ENCODE measurements at places on chromosomes 1 and 21. TPM values are rescaled to one million over a fixed set of nuclear protein-coding genes. Genes with fewer than 3 reads are reported as not detected.
A peak's percentile ranks its signal among the peaks of the same experiment; 100 is the strongest.

The LDLRAD1 gene
- total RNA-seq, result not detected

The LRRC71 gene
- total RNA-seq, result not detected

The SLC44A3 gene
- 0.77 TPM for total RNA-seq

The TLCD4 gene
- 0.89 TPM for total RNA-seq

The GPR137B gene
- 11.8 TPM for total RNA-seq

The NBPF19 gene
- 16.1 TPM for total RNA-seq

The GSTM5 gene
- 0.23 TPM for total RNA-seq

The DMRTA2 gene
- 0.18 TPM for total RNA-seq

DNA sequence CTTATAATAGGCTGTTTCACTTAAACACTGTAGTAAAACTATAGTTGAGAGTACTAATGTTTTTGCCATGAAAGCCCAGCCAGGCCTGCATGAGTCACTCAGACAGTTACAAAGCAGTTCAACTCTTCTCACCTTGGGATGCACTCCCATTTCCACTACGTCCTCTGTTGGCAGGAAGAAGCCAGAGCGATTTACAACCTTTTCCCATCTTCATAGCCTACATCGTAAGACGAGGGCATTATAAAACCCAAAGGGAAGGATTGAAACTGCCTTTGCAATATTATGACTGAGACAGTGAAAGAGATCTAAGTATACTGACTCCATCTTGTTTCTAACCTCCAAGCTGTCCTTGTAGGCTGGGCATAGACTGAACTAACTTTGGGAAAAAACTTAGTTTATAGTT, 71.8 kb upstream of the CSF1 start:
- no peak for DNase-seq
- no peaks in the 10 kb centered on the region for H3K27me3 ChIP-seq
- H3K4me1 ChIP-seq, result no peaks in the 10 kb centered on the region

DNA sequence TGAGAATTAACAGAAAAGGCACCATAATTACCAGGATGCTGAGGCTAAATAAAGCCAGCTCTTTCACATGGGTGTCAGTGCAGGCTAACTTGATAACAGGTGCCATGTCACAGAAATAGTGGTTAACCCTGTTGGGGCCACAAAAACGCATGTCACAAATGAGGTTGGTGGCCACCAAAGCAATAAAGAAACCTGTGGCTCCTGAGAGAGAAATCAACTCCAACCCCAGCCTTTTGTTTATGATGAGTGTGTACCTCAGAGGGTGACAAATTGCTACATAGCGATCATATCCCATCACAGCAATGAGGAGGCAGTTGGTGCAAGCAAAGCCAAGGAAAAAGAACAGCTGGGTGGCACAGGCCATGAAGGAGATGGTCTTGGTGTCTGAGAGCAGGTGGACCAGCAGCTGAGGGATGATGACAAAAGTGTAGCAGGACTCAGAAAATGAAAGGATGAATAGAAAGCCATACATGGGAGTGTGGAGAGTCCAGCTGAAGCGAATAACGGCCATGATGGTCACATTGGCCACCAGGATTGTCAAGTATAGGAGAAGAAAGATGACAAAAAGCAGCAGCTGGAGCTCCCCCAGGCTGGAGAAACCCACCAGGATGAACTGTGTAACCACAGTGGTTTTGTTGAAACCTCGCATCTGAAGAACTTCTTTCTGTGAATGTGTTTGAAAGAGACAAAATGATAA, at the start of gene OR10T2:
OR10T2 (minus strand) TSS at position 649 of the 697 bp plus-strand sequence; CDS start at position 649, 0 bp downstream.
- H3K4me3 ChIP-seq, result no peak within 1 kb of the TSS
- no peaks in the 10 kb centered on the region for H3K4me1 ChIP-seq
- no peaks in the 10 kb centered on the region for H3K36me3 ChIP-seq
- no peak within 1 kb of the TSS for H3K27ac ChIP-seq

- no peak for DNase-seq
- peaks cover 50% of the 10 kb centered on the region for H3K4me1 ChIP-seq
- no peak overlapping the region for H3K4me3 ChIP-seq
- peak overlapping the region; percentile 50 for H3K27ac ChIP-seq
Measured at GRCh38 chr1:153550398-153550758, 1.3 kb upstream of the S100A3 start.

- H3K36me3 ChIP-seq, result peaks cover 2% of the 10 kb centered on the region
- H3K27me3 ChIP-seq, result peaks cover 12% of the 10 kb centered on the region
- no peak overlapping the region for H3K4me3 ChIP-seq
- H3K4me1 ChIP-seq, result no peaks in the 10 kb centered on the region
Measured at GRCh38 chr1:221263831-221264767, 384.9 kb downstream of the HLX start.

DNA sequence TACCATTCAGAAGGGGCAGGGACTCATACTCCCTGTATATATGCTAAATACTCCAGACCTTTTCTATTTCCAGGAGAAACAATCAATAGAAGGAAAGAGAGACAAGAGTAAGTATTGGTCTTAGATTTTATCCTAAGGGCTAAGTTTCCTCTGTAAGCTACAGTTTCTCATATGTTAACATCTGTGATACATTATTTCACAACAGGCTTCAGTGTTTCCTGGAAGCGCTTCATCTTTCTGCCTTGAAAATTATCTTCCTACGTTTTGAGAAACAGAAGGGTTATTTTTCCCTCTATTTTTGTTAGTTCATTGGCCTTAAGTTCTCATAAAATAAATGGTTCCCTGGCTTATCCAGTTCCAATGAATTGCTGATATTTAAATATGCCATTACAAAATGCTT, 15.6 kb downstream of the FMO1 start:
- H3K4me1 ChIP-seq, result no peaks in the 10 kb centered on the region
- H3K27ac ChIP-seq, result no peak overlapping the region
- no peak for DNase-seq
- no peak overlapping the region for H3K4me3 ChIP-seq

DNA sequence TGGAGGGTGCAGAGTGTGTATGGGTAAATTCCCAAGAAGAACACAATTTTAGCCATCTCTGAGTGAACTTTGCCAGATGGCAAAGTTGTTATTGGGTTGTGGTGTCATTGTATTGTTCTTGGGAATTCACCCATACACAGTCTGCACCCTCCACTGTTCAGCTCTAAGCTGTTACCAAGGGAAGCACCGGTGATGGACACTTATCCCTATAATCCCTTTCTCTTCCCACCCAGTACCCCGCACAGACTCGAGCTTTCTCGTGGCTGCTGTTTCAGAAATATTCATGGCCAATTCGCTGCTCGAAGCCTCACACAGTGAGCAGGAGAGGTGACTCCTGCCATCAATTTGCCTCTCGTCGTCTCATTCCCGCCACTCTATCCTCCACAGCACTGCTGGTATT, 95.7 kb upstream of the PALMD start:
- H3K4me1 ChIP-seq, result no peaks in the 10 kb centered on the region
- no peak for DNase-seq
- H3K27me3 ChIP-seq, result no peaks in the 10 kb centered on the region
- no peak overlapping the region for H3K4me3 ChIP-seq
- no peaks in the 10 kb centered on the region for H3K36me3 ChIP-seq

DNA sequence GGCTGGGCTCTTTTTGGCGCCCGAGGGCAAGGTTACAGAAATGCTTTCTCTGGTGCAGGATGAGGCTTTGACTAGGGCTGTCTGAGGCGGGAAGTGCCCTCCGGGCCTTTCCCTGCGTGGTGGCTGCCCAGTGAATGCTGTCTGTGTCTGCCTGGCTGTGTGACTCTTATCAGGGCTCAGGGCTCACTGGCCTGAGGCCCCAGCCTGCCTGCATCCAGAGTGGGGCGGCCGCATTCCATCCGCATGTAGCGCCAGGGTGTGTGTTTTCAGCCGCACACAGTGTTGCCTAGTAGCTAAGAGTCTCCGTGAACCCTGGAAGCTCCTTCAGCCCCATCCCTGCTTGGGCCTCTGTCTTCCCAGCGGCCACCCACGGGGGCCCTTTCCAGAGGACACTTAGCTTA, 59.1 kb downstream of the FAAP20 start:
- peak overlapping the region; percentile 85 for H3K4me3 ChIP-seq
- H3K36me3 ChIP-seq, result no peaks in the 10 kb centered on the region
- H3K27me3 ChIP-seq, result peaks cover 17% of the 10 kb centered on the region

GRCh38 chr1:156483397-156483796, 17.2 kb downstream of the MEF2D start:
- no peak overlapping the region for H3K4me3 ChIP-seq
- H3K36me3 ChIP-seq, result peaks cover 13% of the 10 kb centered on the region
- no peak overlapping the region for H3K27ac ChIP-seq
- no peaks in the 10 kb centered on the region for H3K27me3 ChIP-seq
- peaks cover 24% of the 10 kb centered on the region for H3K4me1 ChIP-seq
- DNase-seq, result no peak

- H3K27me3 ChIP-seq, result no peaks in the 10 kb centered on the region
- DNase-seq, result no peak
- H3K4me3 ChIP-seq, result no peak overlapping the region
- no peaks in the 10 kb centered on the region for H3K36me3 ChIP-seq
- peaks cover 30% of the 10 kb centered on the region for H3K4me1 ChIP-seq
- no peak overlapping the region for H3K27ac ChIP-seq
Measured at GRCh38 chr1:28927648-28928313, 13.4 kb downstream of the EPB41 start.

DNA sequence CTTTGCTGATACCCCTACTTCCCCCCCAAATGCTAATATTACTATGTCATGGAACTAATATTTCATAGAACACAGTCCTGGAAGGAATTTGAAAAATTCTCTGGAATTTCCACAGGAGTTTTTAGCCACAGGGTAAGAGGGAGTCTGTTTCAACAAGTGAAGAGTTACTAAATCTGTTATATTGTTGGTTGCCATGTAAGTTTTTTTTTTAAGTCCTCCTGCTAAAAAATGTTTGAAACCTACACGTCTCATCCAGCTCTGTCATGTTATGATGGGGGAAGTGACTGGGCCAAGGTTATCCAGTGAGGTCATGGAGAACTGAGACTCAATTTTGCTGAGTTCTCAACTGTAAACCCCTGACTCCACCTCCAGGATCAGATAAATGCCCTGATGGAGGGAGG, 60.8 kb upstream of the USP24 start:
- no peaks in the 10 kb centered on the region for H3K27me3 ChIP-seq
- H3K36me3 ChIP-seq, result no peaks in the 10 kb centered on the region
- no peak overlapping the region for H3K27ac ChIP-seq

DNA sequence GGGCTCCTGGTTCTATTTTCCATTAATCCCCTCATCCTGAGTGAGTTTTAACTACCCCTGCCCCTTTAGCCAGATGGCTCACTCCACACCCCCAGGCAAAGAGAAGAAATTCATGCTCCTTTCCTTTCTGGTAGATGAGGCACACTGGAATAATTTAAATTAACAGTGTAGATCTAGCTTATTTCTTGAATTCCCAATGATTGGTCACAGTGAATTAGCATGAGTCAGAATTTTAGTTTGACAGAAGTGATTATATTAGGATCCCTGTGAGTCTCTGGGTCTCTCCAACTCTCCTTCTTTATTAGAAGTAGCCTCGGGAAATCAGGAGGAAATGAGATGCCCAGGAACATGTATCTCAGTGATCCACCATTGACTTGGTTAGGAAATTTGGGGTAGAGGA, 103.1 kb upstream of the KAZN start:
- DNase-seq, result no peak
- H3K27me3 ChIP-seq, result no peaks in the 10 kb centered on the region
- H3K4me3 ChIP-seq, result no peak overlapping the region
- H3K36me3 ChIP-seq, result no peaks in the 10 kb centered on the region
- H3K4me1 ChIP-seq, result peaks cover 29% of the 10 kb centered on the region

GRCh38 chr1:173342736-173343135, 134.4 kb upstream of the PRDX6 start:
- no peaks in the 10 kb centered on the region for H3K27me3 ChIP-seq
- no peak overlapping the region for H3K4me3 ChIP-seq
- no peak overlapping the region for H3K27ac ChIP-seq
- no peaks in the 10 kb centered on the region for H3K36me3 ChIP-seq

DNA sequence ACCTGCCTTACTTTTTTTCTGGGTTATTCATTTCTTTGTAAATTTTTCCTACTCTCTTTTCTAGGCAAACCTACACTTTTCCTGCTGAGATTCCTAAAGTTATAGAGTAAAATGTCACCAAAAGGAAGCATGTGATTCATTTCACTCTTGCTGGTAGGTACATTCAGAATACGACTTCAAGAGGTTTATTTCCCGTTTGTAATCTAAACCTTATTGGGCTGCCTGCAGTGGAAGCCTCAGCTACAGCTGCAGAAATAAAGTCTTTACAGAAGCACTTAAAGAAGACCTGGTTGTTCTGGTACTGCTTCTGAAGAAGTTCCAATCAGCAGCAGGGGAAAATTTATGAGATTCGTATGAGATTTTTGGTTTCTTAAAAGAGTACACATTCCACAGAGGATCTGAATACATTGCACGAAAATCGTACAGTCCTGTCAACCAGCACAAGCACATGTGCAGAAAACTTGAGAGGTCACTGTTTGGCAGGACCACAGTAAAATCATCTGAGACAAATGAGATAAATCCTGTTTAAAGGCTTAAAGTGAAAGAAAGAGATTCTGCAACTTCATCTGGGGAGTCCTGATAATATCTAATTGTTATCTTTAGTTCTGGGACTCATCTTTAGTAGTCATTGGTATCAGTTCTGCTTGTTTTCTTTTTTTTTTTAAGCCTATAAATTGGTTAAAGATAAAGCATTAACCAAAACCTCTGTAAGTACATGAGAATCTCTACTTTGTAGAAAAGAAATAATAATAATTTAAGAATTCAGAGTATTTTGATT, 109.9 kb upstream of the ADGRL2 start:
- peaks cover 4% of the 10 kb centered on the region for H3K4me1 ChIP-seq
- no peak overlapping the region for H3K4me3 ChIP-seq
- H3K27me3 ChIP-seq, result no peaks in the 10 kb centered on the region
- H3K36me3 ChIP-seq, result peaks cover 17% of the 10 kb centered on the region

- no peaks in the 10 kb centered on the region for H3K4me1 ChIP-seq
- H3K27ac ChIP-seq, result no peak overlapping the region
- no peaks in the 10 kb centered on the region for H3K27me3 ChIP-seq
- no peak for DNase-seq
Measured at GRCh38 chr1:172084876-172085275, 243.6 kb downstream of the DNM3 start.

GRCh38 chr1:55937840-55938375, 641.5 kb downstream of the PLPP3 start:
- no peak for DNase-seq
- no peak overlapping the region for H3K27ac ChIP-seq
- H3K4me1 ChIP-seq, result no peaks in the 10 kb centered on the region

- peak overlapping the region; percentile 44 for H3K27ac ChIP-seq
- H3K4me3 ChIP-seq, result peak overlapping the region; percentile 91
- no peak for DNase-seq
Measured at GRCh38 chr1:147600119-147601111, 59.1 kb downstream of the BCL9 start.

GRCh38 chr1:168400139-168400538, 119.5 kb downstream of the TBX19 start:
- DNase-seq, result no peak
- peaks cover 18% of the 10 kb centered on the region for H3K4me1 ChIP-seq
- H3K27me3 ChIP-seq, result no peaks in the 10 kb centered on the region
- H3K36me3 ChIP-seq, result no peaks in the 10 kb centered on the region
- H3K27ac ChIP-seq, result no peak overlapping the region

GRCh38 chr21:40671716-40672115, 175.2 kb downstream of the DSCAM start:
- no peak overlapping the region for H3K4me3 ChIP-seq
- DNase-seq, result no peak
- H3K4me1 ChIP-seq, result peaks cover 4% of the 10 kb centered on the region
- H3K36me3 ChIP-seq, result no peaks in the 10 kb centered on the region
- no peaks in the 10 kb centered on the region for H3K27me3 ChIP-seq
